DND-41 (cell line): ENCODE measurements at places on chromosomes 7 and 10.

DNA sequence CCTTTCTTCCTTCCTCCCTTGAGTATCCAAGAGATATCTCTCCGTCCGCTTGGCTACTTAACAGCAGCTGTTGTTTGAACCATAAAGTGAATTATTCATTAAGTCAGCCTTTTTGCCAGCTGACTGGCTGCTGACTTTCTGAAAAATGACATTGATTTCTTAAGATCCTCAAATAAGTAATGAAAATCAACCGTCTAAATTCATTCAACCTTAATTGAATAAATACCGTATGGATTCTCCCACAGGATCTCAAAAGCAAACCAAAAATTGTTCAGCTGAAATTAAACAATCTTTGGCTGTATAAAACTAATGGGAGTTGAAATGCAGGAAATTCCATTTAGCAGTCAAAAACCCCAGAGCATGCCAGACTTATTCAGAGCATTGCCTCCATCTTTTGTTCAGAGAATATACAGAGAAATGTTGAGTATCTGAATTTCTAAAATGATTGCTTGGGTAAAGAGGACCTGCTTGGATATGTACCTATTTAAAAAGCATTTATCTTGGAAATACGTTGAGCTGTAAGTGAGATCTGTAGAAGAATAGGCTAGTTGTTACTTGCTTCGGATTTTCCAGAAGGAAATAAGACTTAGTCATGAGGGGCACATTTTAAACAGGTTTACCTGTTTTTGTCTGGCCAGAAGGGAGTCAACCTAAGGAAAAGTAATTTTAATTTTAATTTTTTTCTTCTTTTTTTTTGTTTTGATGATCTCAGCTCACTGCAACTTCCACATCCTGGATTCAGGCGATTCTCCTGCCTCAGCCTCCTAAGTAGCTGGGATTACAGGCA is 136.2 kb downstream of the PLXDC2 start:
- DNase-seq = no peak

DNA sequence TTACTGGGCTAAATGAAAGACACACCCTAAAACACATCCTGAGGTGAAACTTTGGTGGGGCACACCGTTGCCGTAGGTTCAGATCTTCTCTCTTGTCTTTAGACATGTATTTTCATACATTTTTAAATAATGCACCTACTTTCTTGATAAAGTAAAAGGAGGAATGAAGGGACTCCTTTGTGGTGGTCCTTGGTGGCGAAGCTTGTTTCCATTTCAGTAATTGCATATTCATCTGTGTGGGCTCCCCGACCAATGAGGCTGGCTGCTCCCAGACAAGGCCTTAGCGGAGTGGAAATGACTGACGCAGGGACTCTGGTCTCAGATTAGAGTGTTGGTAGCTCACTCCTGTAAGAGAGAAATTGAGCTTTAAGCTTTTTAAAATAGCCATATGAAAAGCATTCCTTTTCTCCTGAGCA is 815 bp downstream of the CCSER2 start:
- peak; percentile 58 for DNase-seq

DNA sequence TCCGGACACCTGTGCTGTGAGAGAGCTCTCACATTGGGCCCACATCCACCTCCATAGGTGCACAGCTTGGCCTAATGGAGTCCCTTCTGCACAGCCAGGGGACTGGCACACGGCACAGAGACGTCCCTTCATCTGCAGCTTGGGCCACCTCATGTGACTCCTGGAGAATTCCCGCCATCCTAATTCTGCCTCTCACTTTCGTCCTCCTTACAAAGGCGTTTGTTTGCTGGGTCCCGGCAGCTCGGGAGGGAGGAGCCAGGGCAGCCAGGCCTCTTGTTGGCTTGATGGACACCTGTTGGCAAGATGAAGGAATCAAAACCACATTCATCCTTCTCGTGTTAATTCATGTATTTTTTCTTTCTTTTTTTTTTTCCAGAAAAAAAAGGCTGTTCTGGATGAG is 30.7 kb upstream of the TTYH3 start:
- DNase-seq = no peak

DNA sequence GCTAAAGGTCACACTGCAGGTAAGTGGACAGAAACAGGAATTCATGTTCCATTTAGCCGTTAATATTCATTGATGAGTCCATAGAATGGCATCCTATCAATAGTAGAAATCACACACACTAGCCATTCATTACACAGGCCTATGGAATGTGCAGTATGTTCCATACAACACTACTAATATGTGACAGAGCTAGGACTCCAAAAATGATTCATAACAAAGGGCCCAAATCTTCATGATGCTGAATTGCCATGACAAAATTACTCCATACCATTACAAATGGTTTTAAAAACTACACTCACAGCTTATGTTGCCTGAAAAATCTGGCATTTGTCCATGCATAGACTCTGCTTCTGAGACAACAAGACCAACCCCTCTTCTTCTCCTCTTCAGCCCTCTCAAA is 549.1 kb downstream of the XPNPEP1 start:
- no peak for DNase-seq

DNA sequence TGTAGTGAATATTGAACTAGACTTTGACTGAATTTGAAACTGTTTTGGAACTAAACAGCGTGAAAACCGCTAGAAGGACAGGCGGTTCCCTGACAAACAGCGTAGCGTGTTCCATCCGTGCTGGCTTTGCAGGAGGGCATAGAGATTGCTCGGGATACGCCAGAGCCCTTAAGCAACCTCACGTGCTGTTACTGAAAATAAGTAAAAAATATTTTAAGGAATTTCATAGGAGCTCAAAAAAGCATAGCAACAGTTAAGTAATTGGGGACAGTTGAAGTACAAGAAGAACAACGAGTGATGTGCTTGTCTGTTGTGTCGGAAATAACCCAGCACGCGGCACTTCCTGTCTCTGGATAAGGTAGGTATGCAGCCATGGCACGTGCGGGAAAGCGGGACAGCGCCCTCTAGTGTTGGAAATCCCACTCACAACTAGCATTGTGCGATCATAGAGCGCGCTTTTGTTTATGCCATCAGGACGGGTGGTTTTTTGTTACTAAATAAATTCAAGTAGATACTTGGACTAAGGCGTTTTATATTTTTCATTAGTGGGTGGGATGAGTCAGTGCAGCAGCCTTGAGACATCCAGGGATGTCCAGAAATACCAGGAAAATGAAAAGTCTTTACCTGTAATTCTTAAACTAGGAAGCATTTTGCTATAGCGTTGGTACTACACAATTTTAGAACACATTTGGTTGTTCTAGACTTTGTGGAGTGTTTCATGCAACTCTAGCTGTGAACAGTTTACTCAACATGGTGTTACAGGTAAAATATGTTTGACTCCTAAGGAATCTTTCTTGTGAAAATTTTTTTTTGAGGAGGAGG is 50.4 kb downstream of the DNAJB6 start:
- peak; percentile 86 for DNase-seq

- DNase-seq = no peak
Measured at GRCh38 chr7:142857625-142858024, 2.7 kb downstream of the EPHB6 start.

DNA sequence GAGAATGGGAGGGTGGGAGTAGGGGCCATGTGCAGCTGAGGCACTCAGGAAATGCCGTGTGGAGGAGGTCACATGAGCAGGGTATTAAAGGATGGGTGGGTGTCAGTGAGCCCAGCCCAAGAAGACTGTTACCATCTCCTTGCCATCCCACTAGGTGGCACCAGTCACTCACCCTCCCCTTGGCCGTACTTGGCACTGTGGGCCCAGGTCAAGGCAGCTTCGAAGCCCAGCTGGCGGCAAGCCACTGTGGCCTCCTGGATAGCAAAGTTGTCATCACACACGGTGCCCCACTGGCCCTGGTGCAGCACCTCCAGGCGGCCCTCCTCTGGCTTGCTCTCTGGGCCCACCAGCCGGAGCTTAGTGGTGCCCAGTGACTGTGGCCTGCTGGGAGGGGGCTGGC is 5.4 kb downstream of the LOXL4 start:
- DNase-seq = no peak

DNA sequence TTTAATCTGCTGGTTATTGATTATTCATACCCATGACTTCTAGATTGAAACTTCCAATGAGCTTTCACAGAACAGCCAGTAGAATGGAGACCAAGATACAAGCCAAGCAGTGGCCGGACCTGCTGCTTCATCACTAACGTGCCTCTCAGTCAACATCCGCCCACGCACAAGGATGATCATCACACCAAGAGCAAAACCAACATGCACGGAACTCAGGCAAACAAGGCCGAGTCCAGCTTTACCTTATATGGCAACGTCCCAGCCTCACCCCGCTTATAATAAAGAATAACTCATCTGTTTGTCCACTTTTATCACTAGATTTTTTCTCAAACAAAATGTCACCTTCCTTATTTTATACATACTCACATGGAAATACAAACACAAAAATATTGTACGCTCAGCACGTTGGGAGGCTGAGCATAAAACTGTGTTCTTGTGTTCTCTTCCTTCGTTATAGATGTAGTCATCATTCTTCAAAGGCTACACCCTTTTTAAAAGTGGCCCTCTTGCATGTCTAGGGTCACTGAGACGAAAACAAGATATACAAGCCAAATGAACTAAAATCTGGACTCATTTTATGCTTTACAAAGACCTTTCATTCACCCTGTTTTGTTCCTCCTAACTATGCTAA is 122.7 kb downstream of the SFMBT2 start:
- no peak for DNase-seq
